ENCODE measurements at places on chromosomes 2 and 18.

DNA sequence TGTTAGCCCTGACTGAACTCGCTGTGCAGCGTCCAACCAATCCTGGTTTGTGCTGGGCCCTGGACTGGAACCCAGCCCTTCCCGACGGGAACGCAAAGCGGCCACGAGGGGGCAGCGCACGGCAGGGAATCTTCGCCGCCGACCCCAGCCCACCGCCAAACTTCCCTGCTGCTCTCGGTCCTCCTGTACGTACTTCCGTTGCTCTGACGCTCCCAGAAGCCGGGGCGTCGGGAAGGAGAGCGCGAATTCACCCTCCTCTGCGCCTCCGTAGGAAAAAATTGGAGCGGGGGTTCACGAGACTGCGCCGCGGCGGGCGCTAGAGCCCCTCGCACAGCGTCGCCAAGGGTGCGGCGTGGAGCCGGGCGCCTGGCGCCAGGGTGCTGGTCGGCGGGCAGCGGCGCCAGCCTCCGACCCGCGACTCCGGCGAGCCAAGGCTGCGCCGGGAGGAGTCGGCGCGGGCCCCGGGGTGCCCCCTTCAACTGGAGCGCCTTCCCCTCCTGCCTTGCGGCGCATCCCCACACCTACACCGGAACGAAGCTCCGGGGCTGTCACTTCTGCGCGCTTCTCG, 873 bp upstream of the SH3RF3 start:
- peak; percentile 21 for DNase-seq

DNA sequence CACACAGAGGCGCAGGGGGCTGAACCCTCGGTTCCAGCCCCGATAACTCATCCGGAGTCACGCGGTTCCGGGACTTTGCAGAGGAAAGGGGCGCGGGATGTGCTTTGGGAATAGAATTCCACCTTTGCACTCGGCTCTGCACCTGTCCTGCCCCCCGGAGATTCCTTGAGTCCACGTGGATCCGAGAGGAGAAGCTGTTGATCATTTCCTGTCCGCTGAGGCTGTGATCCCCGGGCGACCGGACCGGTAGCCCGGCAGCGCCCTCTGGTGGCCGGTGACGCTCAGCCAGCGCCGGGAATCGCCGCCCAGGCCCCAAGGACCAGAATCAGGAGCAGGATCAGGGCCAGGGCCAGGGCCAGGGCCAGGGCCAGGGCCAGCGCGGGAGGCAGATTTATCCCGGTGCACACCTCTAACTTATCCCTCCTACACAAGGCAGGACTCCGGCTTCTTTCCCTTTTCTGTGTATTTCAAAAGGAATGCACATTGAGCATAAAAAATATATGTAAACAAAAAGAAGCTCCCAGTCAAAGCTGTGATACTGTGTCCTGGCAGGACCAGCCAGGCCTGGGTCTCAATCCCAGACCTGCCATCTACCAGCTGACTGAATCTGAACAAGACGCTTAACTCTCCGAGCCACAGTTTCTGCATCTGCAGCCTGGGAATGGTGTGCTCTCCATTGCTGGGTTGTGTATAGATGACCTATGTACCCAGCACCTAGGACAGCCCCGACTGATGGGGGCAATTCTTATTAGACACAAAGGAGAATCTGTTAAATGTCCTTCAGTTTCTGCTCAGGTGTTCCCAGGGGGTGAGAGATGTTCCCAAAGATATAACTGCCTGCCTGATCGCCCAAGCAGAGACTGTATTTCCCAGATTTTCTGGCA, 8.5 kb upstream of the SPATA3 start:
- peak; percentile 68 for DNase-seq

DNA sequence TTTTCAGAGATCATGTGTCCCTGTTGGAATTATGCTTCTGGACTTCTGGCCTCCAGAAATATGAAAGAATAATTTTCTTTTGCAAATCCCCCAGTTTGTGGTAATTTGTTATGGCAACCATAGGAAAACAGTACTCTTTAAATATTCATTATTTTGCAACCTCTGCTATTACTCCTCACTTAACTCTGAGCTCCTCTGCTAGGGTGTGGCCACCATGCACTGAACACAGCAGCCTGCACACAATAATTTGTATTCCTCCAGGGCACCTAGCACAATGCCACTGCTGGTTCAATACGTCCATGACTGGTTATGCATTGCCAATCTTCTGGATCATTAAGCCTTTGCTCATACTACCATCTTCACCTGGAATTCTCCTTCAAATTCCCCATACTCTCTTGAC, 232.0 kb downstream of the CNTNAP5 start:
- DNase-seq = no peak

- DNase-seq = no peak
Measured at GRCh38 chr2:215526341-215526740, 90.5 kb upstream of the FN1 start.

DNA sequence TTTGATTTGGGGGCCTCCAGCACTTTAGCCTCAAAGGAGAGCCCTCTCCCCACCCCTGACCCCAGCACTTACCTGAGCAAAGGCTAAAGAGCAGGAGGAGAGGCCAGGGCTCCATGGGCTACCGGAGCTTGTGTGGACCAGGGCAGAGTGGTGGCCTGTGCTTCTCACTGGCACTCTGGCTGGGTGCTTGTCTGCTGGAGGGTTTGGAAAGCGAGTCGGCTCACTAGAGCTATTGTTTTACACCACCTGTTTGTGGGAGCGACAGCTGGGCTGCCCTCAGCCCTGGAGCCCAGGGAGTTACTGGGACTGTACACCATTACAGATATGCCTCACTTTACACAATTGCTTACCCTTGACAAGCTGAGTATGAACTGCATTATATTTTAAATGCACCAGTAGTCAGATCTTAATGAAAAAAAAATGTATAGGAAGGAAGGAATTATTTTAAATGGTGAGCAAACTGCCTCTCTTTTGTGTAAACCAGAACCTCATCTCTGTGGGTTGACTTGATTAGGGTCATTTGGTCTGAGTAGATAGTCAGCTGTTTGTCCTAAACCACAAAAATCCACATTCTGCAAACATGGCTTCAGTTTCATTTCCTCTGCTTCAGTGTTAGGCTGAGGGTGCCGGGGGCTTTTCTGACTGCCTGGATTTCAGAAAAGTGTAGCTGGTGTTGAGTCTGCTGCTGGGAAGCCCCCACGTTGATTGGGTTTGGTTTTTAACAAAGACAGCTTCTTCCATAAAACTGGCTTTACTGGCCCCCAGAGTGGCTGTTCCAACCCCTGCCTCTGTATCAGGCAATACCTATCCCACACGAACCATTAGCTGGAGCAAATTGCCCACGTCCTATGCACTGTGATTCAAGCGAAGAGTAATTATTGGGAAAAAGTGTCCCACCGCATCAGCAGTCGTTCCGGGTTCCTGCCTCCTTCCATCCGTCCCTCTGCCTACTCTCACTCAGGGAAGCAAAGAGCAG, at the start of gene CHRNA1:
TSS of gene CHRNA1 (minus strand) at position 193 of the 976 bp plus-strand sequence. CDS start at position 115, 78 bp downstream.
- DNase-seq = no peak

GRCh38 chr2:88903749-88904353, 212.4 kb downstream of the RPIA start:
- DNase-seq = no peak

GRCh38 chr2:105722726-105723297, 21.9 kb upstream of the NCK2 start:
- no peak for DNase-seq

DNA sequence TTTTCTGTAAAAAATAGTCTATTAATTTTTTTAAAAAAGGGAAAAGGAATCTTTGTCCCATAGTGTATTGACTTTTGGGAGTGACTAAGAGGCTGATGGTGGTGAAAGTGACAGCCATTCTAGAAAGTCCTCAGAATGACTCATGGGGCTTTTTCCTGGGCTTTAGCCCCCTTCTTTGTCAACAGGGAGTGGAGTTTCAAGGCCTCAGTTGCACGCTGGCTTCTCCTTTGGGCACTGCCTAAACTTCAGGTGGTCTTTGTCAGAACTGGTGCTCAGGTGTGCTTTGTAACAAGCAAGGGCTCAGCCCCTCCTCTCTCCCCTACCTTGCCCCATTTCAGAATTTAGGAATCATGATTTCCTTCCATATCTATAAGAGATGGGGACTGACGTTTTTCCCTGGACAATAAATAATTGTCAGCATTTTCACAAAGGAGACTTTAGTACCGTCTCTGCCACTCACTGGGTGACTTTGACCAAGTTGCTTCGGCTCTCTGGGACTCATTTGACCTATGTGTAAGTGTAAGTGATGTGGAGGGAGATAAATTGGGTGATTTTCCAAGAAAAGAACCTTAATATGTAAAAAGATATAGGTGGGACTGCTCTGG, 61.2 kb upstream of the IGFBP2 start:
- no peak for DNase-seq

- DNase-seq = no peak
Measured at GRCh38 chr2:189999661-190000060, 62.9 kb downstream of the MSTN start.

DNA sequence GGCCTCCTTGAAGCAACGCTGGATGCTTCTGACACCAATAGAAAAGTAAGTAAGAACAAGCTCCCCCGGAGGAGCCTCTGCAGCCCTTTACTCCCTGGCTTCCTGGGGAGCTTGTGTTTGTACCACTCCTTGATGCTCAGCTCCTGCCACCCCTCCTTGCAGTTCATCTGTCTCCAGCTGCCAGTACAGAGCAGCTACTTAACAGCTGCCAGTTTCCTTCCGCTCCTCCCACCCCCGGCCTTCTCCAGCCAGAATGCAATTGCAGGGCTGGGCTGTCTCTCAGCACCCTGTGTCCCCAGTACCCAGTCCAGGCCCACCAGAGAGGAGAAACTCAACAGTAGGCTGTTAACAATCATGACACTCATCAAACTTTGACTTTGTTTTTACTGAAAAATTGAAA, 109.4 kb downstream of the AOX1 start:
- DNase-seq = no peak

GRCh38 chr2:176124947-176125771, 2.6 kb downstream of the HOXD9 start:
- DNase-seq = no peak
